Stimulated activated CD8-positive, alpha-beta memory T cell treated with anti-CD3 and anti-CD28 coated beads, Interleukin-7, amount 100 ng/mL, for 4 hours (primary cell): ENCODE measurements at places on chromosomes 11 and 22.

GRCh38 chr11:120144501-120144900 is 6.6 kb upstream of the TRIM29 start:
- DNase-seq: no peak

DNA sequence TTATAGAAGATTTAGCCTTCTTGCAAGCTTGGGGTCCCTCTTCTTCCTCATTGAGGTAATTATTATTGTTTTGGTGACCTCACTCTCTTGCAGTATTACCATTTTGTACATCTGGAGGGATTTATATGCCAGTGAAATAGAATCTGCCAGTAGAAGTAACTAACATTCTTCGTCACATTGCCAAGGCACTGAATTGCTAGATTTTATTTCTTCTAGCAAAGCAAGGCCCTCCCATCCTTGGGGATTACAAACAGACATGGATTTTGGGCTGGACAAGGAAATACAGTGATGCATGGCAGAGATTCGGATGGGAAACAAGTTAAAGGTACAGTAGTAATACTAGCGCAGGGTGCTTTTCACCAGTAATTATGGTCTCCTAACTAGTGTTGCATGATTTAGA is 7.8 kb downstream of the ADAMTS15 start:
- DNase-seq: no peak

- no peak for DNase-seq
Observed at GRCh38 chr22:37806409-37807333, 1.1 kb upstream of the GCAT start.

- no peak for DNase-seq
Observed at GRCh38 chr22:30234786-30235470, 11.6 kb downstream of the LIF start.

DNA sequence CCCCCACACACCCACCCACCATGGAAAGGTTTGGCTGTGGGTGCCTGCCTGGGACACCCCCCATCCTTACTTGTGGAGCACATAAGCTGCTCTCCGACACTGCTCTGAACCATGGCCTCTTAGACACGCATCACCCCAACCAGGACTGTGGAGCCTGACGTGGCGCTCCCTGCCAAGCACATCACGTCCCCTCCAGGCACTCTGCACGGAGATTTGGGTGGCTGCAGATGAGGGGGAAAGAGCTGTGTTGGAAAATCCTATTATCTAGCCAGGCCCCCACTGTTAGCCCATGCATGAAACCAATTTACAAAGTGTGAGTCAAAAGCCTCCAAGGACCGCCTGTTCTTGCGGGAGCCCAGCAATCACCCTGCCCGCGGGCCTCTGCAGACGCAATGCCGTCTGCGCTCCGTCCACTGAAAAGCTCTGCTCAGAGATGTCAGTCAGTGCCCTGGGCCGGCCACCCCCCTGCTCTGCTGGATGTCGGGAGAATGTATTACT is 163.4 kb upstream of the NECTIN1 start:
- DNase-seq: no peak

DNA sequence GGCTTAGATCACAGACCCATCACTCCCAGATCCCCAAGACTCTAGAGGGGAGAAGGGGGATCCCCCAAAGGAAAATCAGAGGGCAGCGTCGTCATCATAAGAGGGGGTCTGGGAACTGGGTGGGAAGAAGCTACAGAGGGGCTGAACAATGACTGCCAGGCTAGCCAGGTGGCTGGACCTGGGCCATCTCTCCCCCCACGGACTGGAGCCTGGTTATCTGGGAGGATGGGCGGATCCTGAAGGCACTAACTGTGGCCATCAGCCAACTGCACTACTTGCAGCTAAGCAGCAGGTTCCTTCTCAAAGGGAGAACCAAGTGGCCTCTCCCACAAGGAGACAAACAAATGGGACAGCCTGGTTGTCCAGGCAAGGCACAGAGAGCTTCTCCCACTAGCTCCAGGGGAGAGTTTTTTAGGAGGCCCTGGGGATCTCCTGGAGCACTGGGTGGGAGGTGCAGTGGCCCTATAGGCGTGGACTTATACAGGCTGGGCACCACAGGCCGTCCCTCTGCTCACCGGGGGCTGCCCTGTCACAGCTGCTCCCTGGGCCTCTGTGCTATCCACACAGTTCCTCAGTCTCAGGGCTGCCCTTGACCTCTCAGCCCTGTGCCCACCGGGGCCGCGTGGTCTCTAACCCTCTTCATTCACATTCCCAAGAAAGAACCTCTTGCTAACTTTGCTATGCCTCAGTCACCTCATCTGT is 15.4 kb downstream of the P2RY6 start:
- no peak for DNase-seq

GRCh38 chr22:37674951-37675929 is at the start of gene LGALS1:
Gene LGALS1 (plus strand): TSS chr22:37675636. CDS start chr22:37675703, 67 bp downstream.
- DNase-seq: peak; percentile 52

GRCh38 chr22:25645266-25645665 is 80.8 kb downstream of the GRK3 start:
- DNase-seq: no peak

- DNase-seq: no peak
Observed at GRCh38 chr11:70038034-70038834, 39.9 kb upstream of the ANO1 start.

GRCh38 chr11:3667149-3668035 is 3.8 kb downstream of the CHRNA10 start:
- DNase-seq: no peak

DNA sequence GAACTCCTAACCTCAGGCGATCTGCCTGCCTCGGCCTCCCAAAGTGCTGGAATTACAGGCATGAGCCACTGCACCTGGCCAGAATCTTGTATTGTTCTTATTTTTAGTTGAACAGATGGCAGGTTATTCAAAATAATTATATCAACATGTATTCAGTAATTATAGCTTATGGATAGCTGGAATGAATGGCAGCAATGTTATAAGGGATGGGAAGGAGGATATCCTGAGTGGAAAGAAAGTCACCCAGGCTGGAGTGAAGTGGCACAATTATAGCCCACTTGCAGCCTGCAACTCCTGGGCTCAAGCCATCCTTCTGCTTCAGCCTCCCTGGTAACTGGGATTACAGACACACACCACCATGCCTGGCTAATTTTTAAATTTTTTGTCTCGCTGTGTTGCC is 88.1 kb downstream of the MED15 start:
- no peak for DNase-seq

DNA sequence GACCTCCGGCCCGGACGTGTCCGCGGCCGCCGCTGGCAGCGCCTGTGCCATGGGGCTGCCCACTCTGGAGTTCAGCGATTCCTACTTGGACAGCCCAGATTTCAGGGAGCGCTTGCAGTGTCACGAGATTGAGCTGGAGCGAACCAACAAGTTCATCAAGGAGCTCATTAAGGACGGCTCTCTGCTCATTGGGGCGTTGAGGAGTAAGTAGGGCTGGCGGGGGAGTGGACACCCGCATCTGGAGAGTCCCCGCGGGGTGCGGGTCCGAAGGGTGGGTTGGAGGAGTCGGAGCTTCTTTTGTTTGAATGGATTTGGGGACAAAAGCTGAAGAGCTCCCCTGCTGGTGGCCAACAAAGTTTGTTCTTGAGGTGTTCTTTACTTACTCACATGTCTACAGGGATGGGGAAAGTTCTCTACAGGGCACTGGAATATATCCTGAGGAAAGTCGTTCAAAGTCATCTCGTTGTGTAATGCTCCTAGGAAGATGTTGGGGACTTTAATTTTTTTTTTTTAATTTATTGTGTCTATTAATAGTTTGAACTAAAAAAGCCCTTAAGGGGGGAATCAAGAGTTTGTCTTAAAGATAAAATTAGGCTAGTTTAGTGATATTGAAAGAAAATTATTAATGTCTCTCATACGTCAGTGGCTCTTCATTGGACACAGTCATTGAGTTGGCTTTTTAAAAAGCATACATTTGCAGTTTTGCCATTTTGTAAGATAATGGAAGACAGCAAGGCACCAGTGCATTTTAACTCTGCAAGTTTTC is 725 bp downstream of the ARHGAP42 start:
- no peak for DNase-seq

DNA sequence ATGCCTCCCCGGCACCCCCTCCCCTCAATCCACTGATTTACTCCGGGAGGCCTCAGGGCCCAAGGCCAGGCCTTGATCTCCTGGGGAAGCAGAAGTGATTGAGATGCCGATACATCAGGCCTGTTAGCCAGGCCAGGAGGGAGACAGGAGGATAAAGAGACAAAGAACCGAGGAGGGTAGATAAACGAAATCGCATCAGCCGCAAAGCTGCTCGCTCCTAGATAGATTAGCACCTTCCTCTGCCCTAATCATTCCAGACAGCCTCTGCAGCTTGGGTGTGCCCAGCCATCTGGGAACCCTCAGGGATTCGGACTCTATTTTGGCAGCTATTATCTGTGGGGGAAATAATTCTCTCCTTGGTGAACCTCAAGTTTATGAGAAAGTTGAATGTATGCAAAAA is 121.2 kb downstream of the ABTB2 start:
- no peak for DNase-seq

DNA sequence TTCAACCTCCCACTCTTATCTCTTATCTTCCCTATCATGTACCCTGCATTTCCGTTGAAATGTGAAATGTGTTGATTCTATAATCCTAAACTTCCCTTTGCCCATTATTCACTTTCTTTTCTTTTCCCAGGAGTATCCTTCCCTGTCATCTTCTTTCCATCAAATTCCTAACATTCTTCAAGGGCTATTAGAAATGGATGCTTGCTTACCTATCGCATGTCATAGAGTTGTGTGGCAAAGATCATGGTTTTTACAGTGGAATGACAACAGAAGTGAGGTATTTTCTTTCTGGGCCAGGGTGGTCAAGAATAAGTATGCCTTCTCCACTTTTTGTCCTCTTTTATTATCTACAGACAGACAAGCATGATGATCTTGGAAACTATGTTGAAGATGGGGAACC is 124.4 kb upstream of the SLC5A12 start:
- DNase-seq: no peak

DNA sequence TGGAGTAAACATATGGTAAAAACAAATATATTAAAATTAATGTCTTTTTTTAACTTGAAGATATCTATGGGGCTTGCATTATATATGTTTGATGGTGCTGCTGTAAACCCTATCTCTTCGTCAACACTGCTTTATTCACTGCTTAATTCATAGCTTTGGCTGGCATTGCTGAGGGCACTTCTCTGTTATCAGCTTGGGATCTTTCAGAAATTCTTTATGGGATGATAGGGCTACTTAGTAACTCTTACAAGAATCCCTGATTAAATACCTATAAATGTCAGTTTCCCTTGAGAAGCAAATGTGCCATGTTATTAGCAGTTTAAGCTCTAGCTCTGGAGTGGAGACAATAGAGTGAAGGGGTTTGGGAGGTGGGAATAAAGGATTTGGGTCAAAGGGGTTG is 112.3 kb downstream of the SWAP70 start:
- no peak for DNase-seq

- DNase-seq: no peak
Observed at GRCh38 chr11:115939731-115940421, 435.7 kb upstream of the CADM1 start.

DNA sequence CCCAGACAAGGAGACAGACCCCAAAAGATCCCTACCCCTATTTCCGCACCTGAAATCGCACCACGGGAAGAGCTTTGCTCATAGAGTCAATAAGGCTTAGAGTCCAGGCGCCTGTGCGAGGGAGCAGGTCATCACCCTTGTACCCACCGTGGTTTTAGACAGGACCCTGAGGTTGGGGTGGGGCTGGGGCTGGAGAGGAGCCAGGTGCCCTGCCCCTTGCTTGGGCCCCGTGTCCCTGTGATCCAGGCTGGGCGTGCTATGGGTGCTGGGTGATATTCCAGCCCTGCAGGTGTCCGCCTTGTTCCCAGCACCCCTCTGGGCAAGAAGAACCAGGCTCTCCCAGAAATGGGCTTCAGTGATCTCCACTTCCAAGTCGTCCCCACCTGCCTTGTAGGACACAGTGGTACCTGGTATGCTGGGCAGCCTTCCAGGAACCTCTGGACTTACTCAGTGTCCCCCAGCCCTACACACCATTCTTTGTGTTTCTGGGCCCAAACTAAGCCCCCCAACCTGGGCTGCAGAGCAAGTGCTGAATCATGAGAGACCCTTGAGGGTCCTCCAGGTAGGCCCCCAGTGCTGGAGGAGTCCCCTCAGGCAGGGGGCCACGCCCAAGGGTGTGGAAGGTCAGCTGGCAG is 4.5 kb downstream of the CD81 start:
- DNase-seq: no peak

GRCh38 chr11:97888641-97889040 is 1132.1 kb upstream of the CNTN5 start:
- DNase-seq: no peak

- DNase-seq: no peak
Observed at GRCh38 chr22:24161909-24162308, 19.4 kb upstream of the SUSD2 start.

DNA sequence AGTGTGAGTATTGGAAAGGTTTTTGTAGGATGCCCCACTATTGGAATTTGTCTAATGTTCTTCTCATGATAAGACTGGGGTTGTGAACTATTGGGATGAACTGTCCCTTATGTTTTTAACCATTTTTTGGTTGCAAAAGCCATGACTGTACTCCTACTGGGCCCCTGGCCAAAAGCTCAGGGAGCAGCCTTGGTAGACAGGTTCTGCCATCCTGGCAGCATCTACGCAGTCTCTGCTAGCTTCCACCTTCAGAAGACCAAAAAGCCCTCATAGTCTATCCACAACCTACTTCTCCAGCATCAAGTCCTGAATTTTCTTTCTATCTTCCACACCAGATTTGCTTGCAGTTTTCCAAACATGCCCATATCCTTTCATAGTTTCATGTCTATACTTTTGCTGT is 211.8 kb downstream of the TENM4 start:
- no peak for DNase-seq

DNA sequence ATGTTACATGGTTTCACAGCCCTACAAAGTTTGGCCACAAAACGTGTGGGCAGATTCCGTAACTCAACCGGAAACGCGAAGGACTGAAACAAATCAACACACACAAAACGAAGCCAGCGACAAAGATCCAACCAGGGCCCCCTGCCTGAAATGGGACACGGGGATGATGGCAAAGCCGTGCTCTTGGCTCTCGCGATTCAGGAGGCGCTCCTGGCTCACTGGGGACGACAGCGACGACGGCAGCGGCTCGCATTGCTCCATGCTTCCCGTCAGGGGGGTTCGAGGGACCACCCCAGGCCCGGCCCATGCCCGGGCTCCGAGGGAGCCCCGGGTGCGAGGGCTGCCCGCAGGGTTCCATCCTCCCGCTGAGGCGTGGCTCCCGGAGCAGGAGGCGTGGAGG is 4786.8 kb upstream of the OR11H1 start:
- DNase-seq: no peak

DNA sequence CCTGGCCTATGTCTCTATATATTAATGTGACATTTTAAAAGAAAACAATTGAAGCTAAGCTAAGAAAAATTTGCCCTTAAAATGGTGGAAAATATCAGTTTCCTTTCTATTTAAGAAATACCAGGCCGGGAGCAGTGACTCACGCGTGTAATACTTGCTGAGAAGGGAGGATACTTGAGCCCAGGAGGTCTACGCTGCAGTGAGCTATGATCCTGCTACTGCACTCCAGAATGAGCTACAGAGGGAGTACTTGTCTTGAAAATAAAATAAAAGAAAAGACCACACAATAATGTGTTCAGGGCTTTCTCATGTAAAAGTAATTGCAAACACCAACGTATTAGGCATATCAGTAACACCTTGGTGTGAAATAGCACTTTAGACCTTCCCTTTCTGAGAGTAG is 1.4 kb upstream of the PRSS23 start:
- DNase-seq: no peak

- DNase-seq: no peak
Observed at GRCh38 chr22:47633111-47633510, 870.7 kb downstream of the TBC1D22A start.
